ENCODE measurements at places on chromosomes 3 and 15.

GRCh38 chr3:171561596-171562323 is 101.6 kb upstream of the TNIK start:
- DNase-seq, result no peak

GRCh38 chr3:98483626-98484025 is 13.9 kb upstream of the OR5K2 start:
- DNase-seq, result no peak

DNA sequence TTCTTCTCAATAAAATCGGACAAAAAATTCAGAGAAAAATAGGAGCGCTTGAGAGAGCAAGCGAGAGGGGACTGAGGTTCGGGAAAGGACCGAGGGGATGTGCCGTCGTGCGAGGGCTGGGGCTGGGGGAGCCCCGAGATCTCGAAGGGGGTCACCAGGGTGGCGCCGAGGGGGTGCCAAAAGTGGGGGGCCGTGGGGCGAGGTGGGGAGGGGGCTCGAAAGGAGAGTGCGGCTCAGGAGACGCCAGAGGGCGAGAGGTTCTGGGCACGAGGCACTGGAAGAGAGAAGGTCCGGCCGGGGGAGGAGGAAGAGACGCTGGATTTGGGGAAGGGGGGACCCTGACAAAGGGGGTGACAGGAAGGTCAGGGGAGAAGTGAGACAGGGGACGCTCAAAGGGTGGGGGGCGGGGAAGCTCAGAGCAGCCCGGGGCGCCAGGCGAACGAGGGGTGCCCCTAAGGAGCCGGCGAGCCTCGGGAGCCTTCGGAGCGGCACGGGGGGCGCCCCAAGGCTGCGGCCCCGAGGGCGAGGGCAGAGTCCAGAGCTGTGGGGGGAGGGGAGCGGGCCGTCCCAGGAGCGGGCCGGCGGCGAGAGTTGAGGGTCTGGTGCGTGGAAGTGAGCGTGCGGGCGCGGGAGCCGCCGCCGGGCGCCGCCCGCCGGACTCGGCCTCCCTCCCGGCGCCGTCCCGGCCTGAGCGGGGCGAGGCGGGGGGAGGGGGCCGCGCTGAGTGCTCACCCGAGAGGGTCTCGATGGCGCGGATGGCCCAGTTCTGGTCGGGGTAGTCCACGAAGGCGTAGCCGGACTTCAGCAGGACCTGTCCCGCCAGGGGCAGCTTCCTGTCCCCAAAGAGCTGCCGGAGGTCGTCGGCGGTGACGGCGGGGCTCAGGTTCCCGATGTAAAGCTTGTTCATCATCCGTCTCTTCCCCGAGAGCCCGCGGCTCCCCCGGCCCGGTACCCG is 514 bp downstream of the IGF2BP2 start:
- DNase-seq, result peak; percentile 68

DNA sequence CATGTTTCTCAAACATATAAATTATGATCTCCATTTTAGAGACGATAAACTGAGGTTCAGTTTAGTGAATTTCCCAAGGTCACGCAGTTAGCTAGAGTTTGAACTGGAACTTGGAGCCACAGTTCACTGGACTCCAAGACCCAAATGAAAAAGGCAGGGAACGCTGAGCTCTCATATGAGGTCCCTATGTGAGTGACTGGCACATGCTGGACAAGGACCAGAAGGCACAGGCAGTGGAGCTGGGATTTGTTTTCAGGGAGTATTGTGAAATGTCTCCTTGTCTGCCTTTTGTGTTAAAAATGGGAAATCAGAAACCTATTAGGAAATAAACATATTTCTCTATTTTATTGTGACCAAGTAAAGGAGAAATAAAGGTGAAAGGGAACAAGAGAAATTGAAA is 63.5 kb downstream of the MESD start:
- DNase-seq, result no peak

DNA sequence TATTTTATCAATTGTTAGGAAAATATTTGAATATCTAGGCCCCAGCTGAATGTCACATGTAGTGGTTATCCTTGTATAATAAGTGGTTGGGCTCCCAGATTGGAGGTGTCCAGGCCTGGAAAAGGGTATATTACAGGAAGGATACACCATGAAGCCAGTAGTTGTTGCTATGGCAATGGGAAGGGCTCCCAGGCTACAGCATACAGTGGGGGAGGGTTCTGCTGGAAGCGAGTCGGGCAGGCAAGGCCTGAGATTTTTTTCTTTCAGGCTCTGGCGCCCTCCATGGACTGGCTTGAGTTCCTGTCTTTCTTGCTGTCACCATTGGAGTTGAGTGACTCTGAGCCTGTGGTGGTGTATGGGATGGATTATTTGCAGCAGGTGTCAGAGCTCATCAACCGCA is 8.9 kb downstream of the ECE2 start:
- DNase-seq, result no peak

- DNase-seq, result no peak
Observed at GRCh38 chr3:10484709-10485108, 20.7 kb downstream of the ATP2B2 start.

GRCh38 chr3:116517308-116517707 is 72.0 kb upstream of the LSAMP start:
- no peak for DNase-seq

DNA sequence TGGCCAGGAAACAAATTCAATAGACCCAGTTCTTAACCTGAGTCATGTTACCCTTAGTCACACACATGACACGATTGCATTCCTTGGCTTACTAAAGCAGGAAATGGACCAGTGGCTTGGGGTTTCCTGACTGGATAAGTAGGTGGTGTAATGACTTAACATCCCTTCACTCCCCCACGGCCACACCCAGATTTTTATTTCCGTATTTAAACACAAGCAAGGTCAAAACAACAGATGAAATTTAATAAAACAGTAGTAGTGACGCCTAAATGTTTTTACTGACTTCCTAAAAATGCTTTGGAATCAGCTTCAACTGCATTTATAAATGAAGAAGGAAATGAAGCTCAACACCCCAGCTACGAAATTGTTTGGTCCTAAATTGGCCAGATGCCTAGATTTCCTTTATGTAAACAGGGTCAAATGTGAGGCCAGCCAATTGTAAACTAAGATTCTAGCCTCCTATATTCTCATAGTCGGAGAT is 324.3 kb downstream of the CHST2 start:
- no peak for DNase-seq
